Urinary bladder (tissue), 4 donors: ENCODE measurements at places on chromosomes 5 and 9. TPM values are rescaled to one million over a fixed set of nuclear protein-coding genes. Genes with fewer than 3 reads are reported as not detected.

GRCh38 chr5:114726131-114726530, 364.3 kb downstream of the KCNN2 start:
- DNase-seq: no peak

Gene ANKDD1B
- polyA plus RNA-seq: 0.41 TPM

Gene TSSK1B
- polyA plus RNA-seq: not detected

Gene LHX6
- 6.8 TPM for polyA plus RNA-seq

DNA sequence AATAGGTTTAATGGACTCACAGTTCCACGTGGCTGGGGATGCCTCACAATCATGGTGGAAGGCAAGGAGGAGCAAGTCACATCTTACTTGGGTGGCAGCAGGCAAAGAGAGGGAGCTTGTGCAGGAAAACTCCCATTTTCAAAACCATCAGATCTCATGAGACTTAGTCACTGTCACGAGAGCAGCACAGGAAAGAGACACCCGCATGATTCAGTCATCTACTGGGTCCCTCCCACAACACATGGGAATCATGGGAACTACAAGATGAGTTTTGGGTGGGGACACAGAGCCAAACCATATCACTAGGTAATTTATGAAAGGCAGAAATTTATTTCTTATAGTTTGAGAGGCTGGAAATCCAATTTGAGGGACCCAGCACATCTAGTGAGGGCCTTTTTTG, 40.0 kb downstream of the MTREX start:
- DNase-seq: no peak

DNA sequence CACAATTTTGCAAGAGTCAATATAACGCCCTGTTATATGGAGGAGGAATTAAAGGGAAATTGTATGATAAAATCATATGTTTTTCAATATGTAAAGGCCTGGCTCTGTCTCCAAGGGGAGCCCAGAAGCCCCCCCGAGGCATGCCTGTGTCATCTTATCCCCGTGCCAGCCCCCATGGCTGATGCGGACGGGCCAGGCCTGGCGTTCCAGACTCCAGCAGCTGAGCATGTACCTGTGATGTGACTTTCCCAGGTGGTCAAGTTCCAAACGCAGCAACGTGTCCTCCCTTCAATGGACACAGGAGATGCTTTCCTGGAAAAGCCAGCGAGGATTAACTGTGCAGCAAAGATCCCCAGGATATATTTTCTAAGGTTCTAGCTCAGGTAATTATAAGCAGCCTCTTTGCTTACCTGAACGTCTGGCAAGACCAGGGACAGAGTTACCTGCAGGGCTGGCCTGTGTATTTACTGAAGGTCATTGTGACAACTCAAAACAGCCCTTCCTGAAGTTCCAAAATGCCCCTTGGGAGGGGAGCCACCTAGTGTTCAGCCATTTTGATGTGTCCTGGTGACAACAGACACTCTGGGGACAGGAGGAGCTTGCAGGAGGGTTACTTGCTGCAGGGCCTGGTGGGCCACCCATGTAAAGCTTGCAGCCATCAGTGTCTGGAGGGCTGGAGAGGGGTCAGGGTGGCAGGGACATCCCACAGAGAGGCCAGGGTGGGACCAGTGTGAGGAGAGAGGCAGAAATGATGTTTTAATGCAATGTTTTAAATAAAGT, 53.3 kb upstream of the RNU6ATAC start:
- no peak for DNase-seq

GRCh38 chr5:72156946-72157624, 49.8 kb downstream of the MAP1B start:
- no peak for DNase-seq

Gene PAEP
- polyA plus RNA-seq: not detected

- no peak for DNase-seq
Measured at GRCh38 chr5:139895647-139896046, 100.0 kb downstream of the PSD2 start.

Gene TMEM174
- not detected for polyA plus RNA-seq

DNA sequence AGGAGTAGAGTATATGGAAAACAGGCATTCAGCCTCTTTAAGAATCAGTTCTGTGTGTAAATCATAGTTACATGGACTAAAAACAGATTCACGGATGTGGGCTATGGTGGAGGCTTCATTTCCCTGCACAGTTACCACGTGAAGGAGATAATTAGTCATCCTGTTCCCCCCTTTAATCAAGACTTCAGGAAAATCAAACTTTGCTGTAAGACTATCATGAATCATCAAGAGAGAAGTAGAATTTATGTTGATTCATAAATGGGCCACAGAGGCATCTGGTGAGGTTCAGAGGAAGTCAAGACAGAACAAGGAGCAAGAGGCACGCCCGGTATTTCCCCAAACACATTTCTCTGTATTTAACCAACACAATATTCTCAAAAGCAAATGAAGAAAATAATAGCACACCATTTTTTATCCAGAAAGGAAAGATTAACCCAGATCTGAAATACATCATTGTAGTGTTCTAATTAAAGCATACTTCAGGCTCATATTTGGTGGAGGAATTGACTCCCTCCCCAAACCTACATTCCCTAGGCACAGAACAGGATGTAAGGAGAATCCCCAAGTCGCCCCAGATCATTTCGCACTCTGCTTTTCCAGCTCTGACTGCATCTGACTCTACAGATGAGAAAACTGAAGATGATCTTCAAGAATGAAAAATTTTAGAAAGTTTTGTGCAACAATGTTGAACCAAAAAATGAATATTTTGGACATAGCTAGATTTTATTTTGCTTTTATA, 175.8 kb upstream of the GAS1 start:
- DNase-seq: no peak

Gene PCDHA9
- polyA plus RNA-seq: 0.03 TPM

DNA sequence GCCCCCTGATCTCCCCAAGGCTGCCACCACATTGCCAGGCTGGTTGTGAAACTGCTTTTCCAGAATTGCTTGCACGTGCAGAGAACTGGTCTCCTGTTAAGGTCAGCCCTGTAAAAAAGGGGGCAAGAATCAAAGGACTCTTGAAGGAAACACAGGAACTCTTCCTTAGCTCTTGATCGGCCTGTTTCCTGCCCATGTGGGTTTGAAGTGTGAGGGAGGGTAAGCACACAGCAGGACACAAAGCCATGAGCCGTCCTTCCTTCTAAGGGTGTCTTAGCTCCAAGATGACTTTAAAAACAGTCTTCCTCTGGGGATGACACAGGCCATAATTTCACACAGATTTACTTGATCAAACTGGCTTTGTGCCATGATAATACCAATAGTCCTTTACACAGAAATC, 36.1 kb downstream of the TEK start:
- no peak for DNase-seq

- DNase-seq: no peak
Measured at GRCh38 chr5:180394031-180394636, 41.0 kb upstream of the GFPT2 start.

- DNase-seq: no peak
Measured at GRCh38 chr5:75659791-75660450, 48.7 kb downstream of the ANKDD1B start.

DNA sequence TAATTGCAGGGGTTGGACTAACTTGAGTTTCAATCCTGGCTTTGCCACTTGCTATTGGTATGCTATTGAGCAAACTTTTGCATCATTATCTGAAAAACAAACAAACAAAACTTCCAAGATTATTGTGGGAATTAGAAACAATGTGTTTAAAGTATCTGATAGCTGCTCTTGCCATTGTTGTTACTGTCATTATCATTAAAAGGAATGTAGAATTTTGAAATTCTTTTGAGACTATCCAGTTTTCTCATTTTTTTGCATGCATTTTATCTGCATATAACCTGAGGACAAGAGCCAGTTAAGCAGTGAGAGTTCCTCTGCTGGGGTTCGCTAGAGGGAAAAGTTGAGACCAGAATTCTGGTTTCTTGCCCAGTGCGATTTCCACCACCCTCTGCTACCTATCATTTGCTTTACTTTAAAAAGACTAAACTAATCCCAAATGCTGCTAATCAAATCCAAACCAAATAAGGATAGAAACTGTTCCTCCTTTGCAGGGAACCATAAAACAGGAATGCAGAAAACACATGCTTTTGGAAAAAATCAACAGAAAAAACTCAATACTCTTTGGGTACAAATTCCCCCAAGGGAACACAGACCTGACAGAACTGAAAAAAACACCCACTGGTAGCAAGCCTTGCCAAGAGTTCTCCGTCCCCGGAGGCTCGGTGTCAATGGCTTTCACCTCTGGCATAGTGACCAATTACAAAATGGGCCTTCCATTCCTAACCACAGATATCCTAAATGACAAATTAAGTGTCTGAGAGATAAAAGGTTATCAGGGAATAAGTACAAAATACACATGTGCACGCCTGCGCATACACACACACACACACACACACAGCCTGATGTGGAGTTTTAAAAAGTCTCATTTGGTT, 373.7 kb downstream of the ARL15 start:
- no peak for DNase-seq

Gene IL7R
- polyA plus RNA-seq: 6.7 TPM

- DNase-seq: no peak
Measured at GRCh38 chr5:96339862-96340261, 93.2 kb downstream of the PCSK1 start.

- no peak for DNase-seq
Measured at GRCh38 chr9:124262649-124262972, 4.9 kb downstream of the NEK6 start.

Gene CEL
- 1.4 TPM for polyA plus RNA-seq

GRCh38 chr9:18717759-18718158, 243.8 kb downstream of the ADAMTSL1 start:
- DNase-seq: no peak

- no peak for DNase-seq
Measured at GRCh38 chr9:90271707-90272106, 370.9 kb downstream of the DIRAS2 start.

Gene DOK3
- polyA plus RNA-seq: 8.5 TPM

Gene GABRA1
- 0.08 TPM for polyA plus RNA-seq

DNA sequence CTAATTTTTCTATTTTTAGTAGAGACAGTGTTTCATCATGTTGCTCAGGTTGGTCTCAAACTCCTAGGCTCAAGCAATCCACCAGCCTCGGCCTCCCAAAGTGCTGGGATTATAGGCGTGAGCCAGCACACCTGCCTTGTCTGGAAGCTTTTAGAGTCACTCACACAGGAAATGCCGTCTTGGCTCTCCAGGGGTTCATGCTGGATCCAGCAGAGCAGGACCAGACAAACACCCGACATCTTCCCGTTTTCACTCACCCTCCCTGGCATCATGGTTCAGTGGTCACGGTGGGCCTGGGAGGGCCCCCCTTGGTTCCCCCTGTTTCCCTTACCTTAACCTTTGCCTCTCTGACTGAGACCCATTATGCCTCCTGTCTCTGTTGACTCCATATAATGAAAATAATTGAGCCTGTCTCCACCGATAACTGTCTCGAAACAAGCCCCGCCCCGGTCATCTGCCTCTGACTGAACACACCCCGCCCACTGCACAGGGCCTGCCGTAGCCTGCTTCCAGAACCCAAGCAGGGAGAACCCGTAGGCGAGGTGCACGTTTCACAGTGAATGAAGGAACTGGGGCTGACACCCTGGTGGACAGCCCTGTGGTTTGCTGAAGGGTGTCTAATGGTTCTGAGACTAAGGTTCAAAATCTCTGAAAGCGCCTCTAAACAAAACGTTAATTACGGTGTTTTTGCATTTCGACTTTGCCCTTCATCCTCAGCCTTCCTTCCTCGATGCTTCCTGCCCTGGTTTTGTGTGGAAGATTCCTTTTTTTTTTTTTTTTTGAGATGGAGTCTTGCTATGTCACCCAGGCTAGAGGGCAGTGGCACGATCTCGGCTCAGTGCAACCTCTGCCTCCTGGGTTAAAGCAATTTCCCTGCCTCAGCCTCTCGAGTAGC, 39.7 kb upstream of the SPRY4 start:
- no peak for DNase-seq

DNA sequence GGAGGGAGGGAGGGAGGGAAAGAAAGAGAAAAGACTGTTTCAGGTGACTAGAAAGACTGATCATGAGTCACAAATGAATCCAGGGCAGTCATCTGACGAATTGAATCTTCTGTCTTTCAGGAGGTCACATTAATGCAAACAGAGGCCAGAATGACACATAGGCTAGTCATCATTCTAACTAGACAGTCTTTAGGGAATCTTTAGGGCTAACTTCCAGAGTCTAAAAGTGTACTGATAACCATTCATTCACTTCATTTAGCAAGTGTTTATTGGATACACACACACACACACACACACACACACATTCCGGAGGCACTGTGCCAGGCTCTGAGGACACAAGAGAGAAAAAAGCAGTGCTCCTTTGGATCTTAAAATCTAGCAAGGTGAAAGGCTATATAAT, 156.7 kb downstream of the EBF1 start:
- DNase-seq: no peak

GRCh38 chr9:96087669-96088299, 212.3 kb downstream of the ERCC6L2 start:
- DNase-seq: no peak

Gene PCDHB11
- 2.8 TPM for polyA plus RNA-seq

Gene UNC13B
- polyA plus RNA-seq: 11.8 TPM

- DNase-seq: no peak
Measured at GRCh38 chr9:27688954-27689353, 115.7 kb upstream of the C9orf72 start.

- no peak for DNase-seq
Measured at GRCh38 chr5:142295084-142295758, 29.6 kb downstream of the SPRY4 start.

GRCh38 chr9:36045610-36046009, 8.9 kb downstream of the RECK start:
- DNase-seq: no peak

Gene GCNT1
- polyA plus RNA-seq: 3.7 TPM

DNA sequence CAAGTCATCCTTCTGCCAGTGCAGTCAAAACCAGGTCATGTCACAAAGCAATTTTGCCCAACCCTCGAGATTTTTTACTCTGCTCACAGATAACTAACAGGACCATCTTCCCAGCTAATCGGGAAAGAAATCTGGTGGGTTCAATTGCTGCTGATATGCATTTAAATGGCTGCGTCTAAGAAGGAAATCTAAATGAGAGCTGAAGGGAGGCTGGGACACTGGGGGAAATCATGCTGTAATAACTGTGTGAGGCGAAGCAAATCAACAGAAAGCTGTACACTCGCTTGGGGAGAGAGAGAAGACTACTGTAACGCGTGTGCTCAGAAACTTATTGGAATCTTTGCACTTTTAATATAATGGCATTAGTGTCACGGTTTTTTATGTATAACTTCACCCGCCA, 535.0 kb downstream of the CDK5RAP2 start:
- DNase-seq: no peak

GRCh38 chr5:135129307-135129706, 95.3 kb upstream of the PITX1 start:
- no peak for DNase-seq

Gene SLC6A7
- 0.01 TPM for polyA plus RNA-seq

DNA sequence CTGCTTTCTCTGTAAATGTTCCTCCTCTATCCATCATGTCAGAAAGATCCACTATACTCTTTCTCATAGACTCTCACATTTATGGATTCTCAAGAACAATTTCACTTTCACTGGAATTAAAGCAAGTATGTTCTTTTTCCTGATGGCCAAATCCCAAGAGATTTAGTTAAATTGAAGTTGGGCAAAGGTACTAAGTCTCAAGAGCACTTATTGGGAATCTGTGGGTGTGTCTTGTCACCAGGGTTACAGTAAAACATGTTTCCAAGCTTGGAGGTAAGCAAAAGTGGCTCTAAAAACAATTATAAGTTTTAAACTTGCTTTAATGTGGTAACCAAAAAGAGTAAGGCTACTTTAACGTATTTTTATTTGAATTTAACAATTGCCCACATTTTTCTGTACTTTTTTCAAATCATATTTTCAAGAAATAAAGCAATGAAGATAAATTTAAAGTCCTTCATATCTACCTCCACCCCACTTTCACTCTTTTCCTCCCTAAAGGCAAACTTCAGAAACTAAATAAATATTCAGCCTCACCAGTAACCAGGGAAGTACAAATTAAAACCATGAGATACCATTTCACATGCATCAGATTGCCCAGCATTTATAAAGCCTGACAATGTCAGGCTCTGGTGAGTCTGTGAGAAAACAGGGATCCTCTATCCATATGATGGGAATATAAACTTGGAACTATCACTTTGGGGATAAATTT, 387.4 kb downstream of the CETN3 start:
- DNase-seq: no peak

Gene ZNF474
- 0.13 TPM for polyA plus RNA-seq
